ENCODE measurements at places on chromosomes 2 and 18.

DNA sequence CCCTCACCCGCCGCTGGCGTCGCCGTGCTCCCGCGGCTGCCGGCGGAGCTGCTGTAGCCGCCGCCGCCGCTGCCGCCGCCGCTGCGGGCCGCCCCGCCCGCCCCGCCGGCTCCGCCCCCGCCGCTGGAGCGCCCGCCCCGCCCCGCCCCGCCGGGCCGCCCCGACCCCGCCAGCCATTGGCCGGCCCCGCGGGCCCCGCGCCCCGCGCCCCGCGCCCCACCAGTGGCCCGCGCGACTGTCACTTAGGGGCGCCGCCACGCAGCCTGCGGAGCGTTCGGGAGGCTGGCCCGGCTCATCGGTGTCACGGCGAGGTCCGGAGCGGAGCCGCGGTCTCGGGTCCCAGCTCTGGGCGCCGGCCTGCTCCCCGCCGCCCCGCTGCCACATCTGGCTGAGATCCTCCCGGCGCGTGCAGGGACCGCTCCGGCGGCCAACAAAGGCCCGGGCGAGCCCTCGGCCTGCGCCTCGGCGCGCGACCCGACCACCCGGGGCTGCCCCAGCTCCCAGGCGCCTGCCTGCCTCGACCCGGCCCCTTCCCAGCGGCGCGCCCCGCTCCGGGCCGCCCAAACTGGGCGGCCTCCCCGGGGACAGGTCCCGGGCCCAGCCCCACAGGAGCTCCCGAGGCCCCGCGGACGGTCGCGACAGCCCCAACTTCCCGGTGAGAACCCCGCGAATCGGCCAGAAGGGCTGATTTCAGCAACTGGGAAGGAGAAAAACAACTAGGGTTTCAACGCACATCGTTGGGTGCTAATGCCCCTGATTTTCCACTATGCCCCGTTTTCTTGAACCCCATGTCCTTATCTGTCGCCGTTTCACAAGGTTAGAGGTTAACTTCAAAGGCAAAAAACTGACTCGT, at the start of gene MGAT4A:
Gene MGAT4A, minus strand, starts transcription at position 92 of the 853 bp plus-strand sequence. CDS start 4,800 bp downstream, outside the sequence.
- H3K27ac ChIP-seq = no peak within 1 kb of the TSS
- peak; percentile 79 for DNase-seq
- peak within 1 kb of the TSS; percentile 86 for H3K4me3 ChIP-seq

- H3K4me3 ChIP-seq = no peak overlapping the region
- H3K36me3 ChIP-seq = no peaks in the 10 kb centered on the region
- no peak for DNase-seq
- peaks cover 48% of the 10 kb centered on the region for H3K4me1 ChIP-seq
These were observed 24.2 kb upstream of the RHOB start for GRCh38 chr2:20422402-20423271.

- peaks cover 3% of the 10 kb centered on the region for H3K27me3 ChIP-seq
- H3K27ac ChIP-seq = no peak overlapping the region
- DNase-seq = no peak
These were observed 28.9 kb upstream of the CNOT11 start for GRCh38 chr2:101223814-101224231.

- H3K4me3 ChIP-seq = no peak overlapping the region
- no peaks in the 10 kb centered on the region for H3K36me3 ChIP-seq
- no peak overlapping the region for H3K27ac ChIP-seq
- peaks cover 9% of the 10 kb centered on the region for H3K4me1 ChIP-seq
- H3K27me3 ChIP-seq = peaks cover 15% of the 10 kb centered on the region
These were observed 159.0 kb downstream of the BCL11A start for GRCh38 chr2:60394463-60394862.

DNA sequence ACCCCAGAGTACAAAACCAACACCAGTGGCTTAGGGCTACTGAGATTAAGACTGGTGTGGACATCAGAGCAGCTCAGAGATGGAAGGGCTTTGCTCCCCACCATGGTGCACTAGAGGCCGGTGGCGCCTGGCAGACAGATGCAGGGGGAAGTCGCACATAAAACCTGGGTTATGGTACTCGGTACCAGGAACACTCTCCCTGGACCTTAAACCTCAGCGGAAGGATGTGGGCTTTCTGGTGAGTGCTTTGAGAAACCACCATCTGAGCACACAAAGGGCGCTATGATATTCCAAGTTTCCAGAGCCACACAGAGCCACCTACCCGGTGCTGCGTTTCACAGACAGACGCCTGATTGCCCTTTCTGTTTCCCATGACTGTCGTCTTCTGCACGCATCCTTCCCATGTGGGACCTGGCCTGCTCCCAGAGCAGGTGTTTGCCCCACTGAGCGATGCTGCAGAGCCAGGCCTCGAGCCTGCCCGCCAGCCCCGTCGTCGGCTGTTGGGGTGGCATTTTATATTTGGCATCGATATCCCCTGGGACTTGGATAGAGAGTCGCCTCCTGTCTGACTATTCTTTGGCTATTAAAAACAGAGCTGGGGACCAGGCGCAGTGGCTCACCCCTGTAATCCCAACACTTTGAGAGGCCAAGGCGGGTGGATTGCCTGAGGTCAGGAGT, 89.5 kb upstream of the ODC1 start:
- H3K36me3 ChIP-seq = no peaks in the 10 kb centered on the region
- no peak overlapping the region for H3K4me3 ChIP-seq
- H3K27me3 ChIP-seq = peaks cover 14% of the 10 kb centered on the region
- peak overlapping the region; percentile 48 for H3K27ac ChIP-seq
- peaks cover 12% of the 10 kb centered on the region for H3K4me1 ChIP-seq
- DNase-seq = no peak
